ENCODE measurements at places on chromosomes 2 and 18.

DNA sequence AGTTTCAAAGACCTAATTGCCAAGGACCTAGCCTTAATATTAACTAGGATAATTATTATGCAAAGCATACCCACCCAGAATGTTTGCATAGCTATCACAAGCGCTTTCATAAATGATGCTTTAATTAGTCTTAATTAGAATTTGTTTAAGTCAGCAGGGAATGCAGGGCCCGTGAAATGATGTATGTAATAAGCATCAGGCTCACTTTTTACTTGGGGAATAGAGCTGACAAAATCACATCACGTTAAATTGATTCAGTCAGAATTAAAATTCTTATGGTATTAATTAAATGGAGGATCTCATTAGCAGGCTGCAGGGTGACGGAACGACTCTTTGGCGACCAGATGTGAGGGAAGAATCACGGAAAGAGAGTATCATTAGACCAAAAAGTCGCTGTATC, 264.5 kb downstream of the GPD2 start:
- no peak for DNase-seq

GRCh38 chr2:206275312-206276055, 1.0 kb downstream of the ZDBF2 start:
- DNase-seq, result no peak

- no peak for DNase-seq
Observed at GRCh38 chr2:201233192-201233811, 27.0 kb upstream of the CASP8 start.

DNA sequence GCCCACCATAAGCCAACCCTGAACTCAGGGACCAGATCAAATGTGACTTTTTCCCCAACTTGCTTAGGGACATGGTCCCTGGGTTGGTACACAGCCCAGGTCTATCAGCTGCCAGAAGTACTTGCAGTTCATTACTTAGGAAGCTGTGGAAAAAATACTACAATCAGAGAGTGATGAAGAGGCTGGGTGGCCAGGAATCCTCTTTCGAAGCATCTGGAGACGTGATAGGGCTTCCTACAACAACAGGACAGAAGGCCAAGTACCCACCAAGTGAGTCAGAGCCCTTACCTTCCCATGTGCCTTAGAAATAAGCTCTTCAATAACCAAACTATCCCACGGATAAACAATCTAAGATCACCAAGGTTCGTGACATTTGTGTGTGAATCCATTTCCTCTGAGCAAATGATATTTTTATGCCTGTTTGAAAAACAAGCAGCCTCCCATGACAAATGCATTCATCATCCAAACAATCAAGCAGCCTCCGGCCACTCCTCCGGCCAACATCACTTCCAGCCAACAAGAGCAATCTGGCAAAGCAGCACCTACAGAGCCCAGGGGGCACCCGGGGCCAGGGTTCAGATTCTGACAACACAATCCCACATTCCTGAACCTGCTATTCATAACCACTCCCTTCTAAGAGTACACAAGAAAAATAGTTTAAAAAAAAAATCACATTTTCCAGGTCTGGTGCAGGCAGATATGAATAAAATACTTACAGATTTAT, 26.4 kb downstream of the TBC1D8 start:
- DNase-seq, result no peak

Data from cortex of kidney (tissue), 1 donor.